Stimulated activated effector memory CD8-positive, alpha-beta T cell treated with anti-CD3 and anti-CD28 coated beads, Interleukin-12 subunit alpha, Interleukin-12 subunit beta, amount 100 ng/mL, for 72 hours (primary cell): ENCODE measurements at places on chromosomes 16 and 17.

- no peak for DNase-seq
These were observed 20.2 kb downstream of the FBXO39 start for GRCh38 chr17:6796017-6796886.

GRCh38 chr17:75010683-75011400 lies 1.6 kb upstream of the MRPL58 start:
- DNase-seq: no peak

DNA sequence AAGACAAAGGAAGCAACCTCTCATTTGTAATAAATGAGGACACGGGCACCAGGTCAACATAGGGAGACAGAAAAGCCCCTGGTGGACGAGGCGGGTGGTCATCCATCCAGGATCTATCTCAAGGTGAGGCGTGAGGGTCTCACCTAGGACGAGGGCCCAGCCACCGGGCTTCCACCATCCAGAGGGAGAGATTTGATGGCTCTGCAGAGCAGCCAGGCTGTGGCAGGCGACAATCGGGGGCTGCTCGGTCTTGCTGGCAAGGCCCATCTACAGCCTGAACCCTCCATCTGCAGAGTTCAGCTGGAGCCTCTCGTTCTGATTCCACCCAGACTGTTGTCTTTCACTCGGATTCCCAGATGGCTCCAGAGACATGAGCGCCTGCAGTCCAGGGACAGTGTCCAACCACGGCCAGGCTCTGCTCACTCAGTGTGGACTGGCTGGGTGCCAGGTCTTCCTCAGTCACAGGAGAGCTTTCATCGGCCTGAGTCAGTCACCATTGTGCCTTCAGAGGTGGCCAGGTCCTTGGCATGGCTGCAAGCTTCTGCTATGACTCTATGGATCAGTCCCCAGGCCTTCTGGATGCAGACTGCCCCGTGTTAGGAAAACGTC lies 5.9 kb downstream of the LITAFD start:
- DNase-seq: no peak

- DNase-seq: no peak
These were observed 80.0 kb downstream of the ATF7IP2 start for GRCh38 chr16:10465821-10466220.

DNA sequence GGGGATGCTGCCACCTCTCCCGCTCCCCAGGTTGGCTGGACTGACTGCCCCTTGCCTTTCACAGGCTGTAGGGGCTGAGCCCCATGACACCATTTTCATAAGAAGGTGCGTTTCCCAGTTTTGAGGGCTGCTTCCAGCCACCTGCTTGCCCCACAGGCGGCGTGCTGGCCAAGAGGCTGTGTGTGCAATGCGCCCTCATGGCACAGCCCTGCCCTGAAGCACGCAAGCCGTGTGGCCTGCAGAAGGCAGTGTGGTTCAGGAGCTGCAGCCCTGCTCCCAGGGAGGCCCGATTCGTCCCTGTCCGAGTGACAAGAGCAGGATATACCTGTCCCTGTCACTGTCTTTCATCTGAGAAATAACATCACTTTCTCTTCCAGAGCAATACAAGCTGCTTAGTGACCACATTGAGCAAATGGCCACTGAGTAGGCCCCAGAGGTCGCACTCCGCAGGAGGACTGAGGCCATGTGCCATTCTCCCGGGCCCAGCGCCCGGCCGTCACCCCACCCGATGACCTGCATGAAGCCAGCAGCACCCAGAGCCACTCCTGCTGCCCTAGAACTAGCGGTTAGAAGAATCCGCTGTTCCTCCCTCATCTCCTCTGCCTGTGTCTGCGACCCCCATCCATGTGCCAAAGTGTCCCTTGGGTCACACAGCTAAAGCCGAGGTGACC lies 24.2 kb downstream of the CIBAR2 start:
- no peak for DNase-seq

GRCh38 chr17:20992416-20992815 lies 50.4 kb downstream of the USP22 start:
- no peak for DNase-seq

- no peak for DNase-seq
These were observed 124.9 kb downstream of the UTP18 start for GRCh38 chr17:51385208-51385607.

- DNase-seq: no peak
These were observed 59.2 kb downstream of the CNGB1 start for GRCh38 chr16:57911743-57912142.

GRCh38 chr16:30185683-30186421 lies 2.5 kb downstream of the CORO1A start:
- peak; percentile 91 for DNase-seq

DNA sequence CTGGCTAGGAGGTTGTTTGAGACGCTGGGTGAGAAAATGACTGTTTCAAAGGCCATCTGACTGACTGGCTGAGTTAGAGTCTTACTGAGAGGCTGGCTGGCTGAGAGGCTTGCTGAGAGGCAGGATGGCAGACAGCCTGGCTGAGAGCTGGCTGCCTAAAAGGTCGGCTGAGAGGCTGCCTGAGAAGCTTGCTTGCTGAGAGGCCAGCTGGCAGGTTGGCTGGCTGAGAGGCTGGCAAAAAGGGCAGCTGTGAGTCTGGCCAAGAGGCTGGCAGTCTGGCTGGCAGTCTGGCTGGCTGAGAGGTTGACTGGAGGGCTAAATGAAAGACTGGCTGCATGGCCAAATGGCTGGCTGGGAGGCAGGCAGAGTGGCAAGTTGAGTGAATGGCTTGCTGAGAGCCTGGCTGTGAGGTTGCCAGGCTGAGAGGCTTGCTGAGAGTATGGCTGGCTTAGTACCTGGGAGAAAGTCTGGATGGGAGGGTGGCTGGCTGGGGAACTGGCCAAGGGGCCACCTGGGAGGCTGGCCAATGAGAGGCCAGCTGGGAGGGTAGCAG lies 35.3 kb upstream of the ACSM2B start:
- DNase-seq: no peak

DNA sequence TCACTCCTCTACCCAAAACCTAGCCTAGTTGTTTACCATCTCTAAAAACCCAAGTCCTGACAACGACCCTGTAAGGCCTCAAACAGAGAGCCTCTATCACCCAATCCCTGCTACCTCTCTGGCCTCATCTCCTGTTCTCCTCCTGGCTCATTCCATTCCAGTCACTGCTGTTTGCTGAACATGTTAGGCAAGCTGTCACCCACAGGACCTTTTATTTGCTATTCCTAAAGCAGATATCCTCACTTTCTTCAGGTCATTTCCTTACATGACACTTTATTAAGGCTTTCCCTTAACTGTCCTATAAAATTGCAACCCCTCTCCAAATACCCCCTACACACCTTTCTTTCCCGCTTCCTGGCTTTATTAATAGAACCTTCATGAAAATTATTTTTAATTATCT lies 85.1 kb downstream of the KANSL1 start:
- no peak for DNase-seq

GRCh38 chr17:51908841-51909537 lies 249.5 kb downstream of the CA10 start:
- DNase-seq: no peak

DNA sequence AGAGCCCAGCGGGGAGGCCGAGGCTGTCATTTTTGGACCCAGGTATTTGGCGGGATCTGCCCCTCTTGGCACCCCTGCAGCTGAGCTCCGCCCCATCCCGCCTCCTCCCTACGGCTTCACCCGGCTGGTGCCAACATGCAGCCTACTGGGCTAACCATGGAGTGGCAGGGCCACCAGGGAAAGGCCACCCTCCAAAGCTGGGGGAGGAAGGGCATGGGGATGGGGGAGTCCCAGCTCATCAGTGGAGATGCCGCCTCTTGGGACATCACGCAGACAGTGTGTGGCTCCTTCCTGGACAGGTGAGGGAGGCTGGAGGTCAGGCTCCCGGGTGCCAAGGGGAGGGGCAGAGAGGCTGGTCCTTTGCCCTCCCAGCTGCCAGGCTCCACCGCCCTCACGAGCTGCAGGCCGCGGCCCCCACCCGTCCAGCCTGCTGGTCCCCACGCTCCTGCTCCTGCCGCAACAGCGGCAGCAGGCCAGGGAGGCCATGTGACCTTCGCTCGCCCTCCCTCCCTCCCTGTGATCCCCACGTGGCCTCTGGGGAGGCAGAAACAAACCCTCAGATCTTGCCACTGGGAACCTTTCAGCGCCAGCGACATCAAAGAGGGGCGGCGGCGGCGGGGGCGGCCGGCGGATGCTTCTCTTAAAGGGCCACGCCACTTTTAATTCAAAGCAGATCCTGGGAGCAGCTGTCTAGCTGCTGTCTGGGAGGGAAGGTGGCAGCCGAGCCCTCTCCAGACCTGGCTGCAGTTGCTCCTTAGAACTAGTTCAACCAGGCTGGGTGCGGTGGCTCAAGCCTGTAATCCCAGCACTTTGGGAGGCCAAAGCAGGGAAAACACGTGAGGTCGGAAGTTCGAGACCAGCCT lies 6.8 kb upstream of the NOTUM start:
- DNase-seq: peak; percentile 80

GRCh38 chr17:1294157-1294717 lies 14.8 kb downstream of the TRARG1 start:
- DNase-seq: peak; percentile 52

DNA sequence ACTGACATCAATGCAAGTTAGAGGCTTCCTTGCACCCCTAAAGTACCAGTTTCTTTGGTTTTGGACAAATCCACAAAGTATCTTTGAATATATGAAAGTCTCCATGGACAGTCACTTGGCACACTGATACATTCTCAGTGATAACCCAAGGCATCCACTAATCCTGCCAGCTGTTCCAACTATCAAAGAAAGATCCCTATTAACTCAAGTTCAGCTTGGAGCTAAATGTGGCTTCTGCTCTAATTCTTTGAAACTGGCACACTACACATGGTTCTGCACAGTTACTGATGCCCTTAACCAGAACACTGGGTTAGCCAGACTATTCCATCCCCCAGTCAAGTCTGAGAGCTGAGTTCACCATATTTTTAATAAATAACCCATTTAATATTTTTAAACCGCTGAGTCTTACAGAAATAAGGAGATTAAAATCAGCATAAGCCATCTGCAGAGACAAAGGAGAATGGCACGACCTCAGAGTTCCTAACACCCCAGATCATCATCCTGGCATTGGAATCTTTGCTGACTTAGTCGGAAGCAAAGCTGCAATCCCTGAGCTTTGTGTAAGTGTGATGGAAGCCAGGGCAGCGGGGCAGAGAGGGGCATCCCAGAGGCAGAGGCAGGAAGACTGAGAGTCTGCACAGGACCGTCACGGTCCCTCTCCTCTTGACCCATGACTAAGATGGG lies 6.3 kb downstream of the CACNG1 start:
- DNase-seq: no peak

GRCh38 chr16:87135246-87136030 lies 181.8 kb downstream of the C16orf95 start:
- no peak for DNase-seq

DNA sequence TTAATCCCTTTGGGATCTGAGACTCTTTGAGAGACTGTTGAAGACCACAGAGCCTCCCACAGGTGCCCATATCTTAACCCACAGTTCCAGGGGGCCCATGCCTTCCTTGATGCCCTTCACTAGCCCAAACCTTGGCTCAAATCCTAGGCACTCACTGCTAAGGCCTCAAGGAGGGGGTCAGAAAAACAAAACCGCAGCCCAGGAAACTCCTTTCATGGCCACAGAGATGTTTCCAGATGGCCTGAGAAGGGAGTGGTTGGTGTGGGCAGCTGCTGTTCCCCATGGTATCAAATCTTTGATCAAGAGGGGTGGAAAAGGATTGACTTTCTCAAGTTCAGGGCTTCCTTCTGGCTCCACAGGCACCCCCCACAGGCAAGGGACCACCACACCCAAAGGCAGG lies 44.7 kb downstream of the CDH1 start:
- no peak for DNase-seq

DNA sequence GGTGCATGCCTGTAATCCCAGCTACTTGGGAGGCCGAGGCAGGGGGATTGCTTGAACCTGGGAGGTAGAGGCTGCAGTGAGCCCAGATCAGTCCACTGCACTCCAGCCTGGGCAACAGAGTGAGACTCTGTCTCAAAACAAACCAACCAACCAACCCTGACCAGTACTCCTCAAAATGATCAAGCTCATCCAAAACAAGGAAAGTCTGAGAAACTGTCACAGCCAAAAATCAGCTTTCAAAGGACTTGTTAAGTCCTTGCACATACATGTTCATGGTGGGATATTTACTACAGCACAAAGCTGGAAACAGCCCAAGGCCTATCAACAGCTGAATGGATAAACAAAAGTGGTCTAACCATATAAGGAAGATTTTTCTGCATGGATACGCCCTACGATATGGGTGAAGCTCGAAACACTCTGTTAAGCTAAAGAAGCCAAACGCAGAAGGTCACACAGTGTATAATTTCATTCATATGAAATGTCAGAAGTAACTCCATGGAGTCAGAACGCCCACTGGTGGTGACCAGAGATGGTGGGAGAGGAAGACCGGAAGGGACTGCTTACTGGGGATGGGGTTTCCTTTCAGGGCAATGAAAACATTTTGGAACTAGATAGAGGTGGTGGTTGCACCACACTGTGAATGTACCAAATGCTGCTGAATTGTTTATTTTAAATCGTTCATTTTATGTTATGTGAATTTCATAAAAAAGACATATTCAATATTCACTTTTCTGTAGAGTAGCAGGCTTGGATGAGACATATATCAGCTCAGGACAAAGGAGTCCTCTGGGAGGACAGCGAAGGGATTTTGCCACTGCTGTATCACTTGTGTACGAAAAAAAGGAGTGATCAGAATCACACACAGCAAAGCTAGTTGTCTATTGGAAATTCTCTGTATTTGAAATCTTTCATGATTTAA lies 17.7 kb downstream of the CCL17 start:
- no peak for DNase-seq

DNA sequence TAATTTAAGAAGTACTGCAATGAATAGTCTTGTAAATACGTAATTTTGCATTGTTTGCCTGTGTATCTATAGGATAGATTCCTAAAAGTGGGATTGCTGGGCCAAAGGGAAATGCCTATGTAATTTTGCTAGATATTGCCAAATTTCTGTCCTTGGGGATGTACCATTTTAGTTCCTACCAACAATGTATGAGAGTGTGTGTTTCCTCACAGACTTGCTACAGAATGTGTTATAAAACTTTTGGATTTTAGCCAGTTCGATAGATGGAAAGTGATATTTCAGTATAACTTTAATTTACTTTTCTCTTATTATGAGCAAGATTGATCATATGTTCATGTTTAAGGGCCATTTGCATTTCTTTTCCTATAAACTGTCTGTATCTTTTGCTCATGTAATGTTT lies 8.3 kb downstream of the TANGO6 start:
- DNase-seq: no peak

GRCh38 chr17:46770439-46770817 lies 48.1 kb downstream of the WNT3 start:
- DNase-seq: no peak

GRCh38 chr16:4233431-4233830 lies 8.4 kb downstream of the SRL start:
- no peak for DNase-seq

- DNase-seq: no peak
These were observed 193.8 kb upstream of the TOX3 start for GRCh38 chr16:52740766-52741165.

- DNase-seq: no peak
These were observed 2.7 kb downstream of the C16orf87 start for GRCh38 chr16:46828292-46828691.

- DNase-seq: peak; percentile 29
These were observed 526 bp upstream of the MFSD6L start for GRCh38 chr17:8799570-8800212.

GRCh38 chr17:77213778-77214132 lies 73.0 kb downstream of the SEC14L1 start:
- no peak for DNase-seq
